Hindlimb muscle (tissue), 1 donor: ENCODE measurements at places on chromosomes 3 and 15.

DNA sequence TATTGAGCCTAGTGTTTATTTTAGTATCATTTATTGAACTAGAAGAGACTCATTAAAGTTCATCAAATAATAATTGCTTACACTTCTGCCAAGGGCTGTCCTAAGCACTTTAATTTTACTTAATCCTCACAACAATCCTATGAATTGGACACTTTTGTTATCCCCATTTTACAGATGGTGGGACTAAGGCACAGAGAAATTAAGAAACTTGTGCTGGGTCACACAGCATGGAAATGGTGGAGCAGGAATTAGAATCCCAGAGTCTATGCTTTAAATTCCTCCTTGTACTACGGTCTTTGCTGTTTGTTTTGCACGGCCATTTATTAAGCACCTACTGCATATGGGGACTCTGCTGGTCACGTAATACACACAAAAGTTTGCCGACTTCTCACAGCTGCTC is 7.9 kb downstream of the ATP2B2 start:
- no peak for DNase-seq

GRCh38 chr15:95684693-95685115 is 645.8 kb upstream of the NR2F2 start:
- no peak for DNase-seq

GRCh38 chr15:62833646-62834045 is 208.9 kb upstream of the TPM1 start:
- peak; percentile 78 for DNase-seq

DNA sequence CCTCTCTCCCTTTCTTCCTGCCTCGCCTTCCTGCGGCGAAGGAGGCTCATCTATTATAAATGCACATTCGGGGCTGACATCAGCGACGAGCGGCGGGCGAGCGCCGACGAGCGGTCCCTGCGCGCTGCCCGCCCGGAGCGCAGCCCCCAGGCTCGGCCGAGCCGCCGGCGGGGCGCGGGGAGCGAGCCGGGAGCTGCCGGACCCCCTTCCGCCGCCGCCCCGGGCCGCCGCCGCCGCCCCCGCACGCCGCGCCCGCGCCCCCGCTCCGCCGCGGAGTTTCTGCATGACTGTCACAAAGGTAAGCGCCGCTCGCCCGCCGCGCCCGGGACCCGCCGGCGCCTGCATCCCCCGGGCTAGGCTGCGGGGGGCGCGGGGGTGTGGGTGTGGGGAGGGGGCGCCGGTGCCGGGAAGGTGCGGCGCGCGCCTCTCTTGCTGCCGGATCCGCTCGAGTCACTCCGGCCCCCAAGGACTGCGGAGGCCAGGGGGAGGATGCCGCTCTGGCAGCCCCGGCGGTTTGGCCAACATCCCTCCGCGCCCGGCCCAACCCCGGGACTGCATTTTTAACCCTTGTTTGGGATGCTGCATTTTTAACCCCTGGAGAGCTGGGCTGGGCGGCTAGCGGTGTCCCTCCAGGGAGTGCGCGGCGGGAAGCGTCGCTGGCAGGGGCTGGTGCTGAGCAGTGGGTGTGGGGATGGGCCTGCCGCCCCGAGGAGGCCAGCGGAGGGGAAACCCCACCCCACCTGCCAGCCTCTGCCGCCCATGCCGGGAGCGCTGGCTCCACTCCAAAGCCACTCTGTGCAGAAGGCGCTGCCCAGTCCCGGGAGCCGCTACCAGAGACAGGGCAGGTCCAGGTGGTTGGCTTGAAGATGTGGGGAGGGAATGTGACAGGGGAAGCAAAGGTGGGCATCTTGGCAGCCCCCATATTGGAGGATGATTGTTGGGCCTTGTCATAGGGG is at the start of gene CORO2B:
Gene CORO2B (plus strand): TSS at position 14 of the 956 bp plus-strand sequence. CDS start 270 bp downstream, at position 284.
- DNase-seq: no peak

DNA sequence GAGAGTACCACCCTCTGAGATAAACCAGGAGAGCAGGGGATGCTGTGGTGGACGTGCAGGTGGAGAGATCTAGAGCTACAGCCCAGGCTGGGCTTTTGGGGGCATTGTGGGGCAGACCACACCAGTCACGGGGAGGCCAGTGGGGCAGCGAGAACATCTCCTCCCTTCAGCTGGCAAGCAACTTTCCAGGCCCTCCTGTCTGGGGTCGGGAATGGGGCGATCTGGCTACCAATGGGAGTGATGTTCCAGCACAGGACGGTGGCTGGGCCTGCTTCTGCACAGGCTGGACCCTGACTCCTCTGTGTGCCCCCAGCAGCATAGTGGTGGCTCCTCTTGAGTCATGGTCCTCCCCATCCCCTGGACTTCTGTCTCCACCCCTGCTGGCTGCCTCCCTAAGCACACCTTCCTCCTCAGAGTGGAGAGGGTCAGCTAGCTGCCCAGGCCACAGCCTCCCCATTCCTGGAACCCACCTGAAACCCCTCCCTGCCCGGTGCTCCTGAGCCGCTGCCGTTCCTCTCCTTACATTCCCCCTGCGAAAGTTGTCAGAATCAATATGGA is 16.1 kb downstream of the IRAK2 start:
- DNase-seq: no peak

DNA sequence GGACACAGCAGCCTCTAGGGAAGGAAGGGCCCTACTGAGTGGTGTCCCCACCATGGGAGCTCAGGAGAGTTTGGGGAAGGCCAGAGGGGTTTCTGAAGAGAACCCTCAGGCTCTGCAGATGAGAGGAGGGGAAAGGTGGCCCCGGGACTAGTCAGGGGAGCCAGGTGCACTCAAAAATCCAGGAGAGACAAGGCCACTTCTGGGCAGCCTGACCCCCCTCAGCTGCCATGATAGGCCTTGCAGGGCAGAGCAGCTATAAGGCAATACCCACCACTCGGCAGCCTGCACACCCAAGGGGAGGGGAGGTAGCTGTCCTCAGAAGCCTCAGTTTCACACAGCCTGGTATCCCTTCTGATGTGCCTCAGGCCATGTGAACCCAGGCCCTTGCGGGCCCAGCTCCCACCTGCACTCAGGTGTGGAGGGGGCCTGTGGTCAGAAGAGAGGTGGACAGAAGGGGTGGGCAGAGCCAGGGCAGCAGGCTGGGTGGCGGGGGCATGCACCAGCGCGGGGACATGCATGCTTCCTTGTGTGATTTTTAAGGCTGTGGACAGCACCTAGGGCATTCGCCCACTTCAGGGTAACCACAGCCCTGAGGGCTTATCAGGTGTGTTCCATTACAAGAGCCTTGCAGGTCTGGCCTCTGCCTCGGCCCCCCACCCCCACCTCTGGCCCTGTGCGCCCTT is 34.6 kb downstream of the SRPRB start:
- no peak for DNase-seq

GRCh38 chr3:127959873-127960272 is 44.8 kb downstream of the KBTBD12 start:
- no peak for DNase-seq

DNA sequence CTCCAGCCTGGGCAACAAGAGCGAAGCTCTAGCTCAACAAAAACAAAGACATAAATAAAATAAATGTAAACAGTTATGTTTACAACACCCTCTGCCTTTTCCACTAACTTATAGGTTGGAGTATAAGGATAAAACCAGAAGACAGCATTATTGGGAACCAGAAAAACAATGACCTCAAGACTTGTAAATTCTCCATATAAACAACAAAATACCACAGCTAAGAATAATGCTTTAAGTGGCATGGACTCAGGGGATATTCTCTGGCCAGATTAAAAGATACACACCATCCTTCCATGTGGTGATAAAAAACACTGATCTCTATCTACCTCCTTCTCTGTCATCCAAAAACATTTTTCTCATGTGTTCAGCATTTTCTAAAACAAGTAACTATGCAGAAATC is 500.6 kb downstream of the MAGI1 start:
- DNase-seq: no peak

DNA sequence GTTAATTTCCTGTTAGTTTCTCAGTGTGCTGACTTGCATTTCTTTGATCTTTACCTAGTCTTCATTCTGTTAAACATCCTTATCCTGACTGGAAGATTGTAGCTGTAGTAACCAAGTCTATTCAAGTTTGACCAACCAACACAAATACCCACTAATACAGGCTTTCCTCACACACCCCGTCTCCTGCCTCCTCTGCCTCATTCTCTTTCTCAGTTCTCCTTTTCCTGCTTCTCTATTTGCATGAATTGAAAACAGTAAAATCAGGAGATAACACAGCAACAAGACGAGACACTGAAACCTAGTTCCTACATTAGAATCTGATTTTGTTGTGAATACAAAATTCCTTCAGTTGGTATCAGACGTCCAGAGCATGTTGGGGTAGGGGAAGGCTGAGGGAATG is 116.9 kb upstream of the ARPP21 start:
- no peak for DNase-seq

GRCh38 chr15:101718896-101719295 is 5.4 kb downstream of the TARS3 start:
- DNase-seq: no peak

DNA sequence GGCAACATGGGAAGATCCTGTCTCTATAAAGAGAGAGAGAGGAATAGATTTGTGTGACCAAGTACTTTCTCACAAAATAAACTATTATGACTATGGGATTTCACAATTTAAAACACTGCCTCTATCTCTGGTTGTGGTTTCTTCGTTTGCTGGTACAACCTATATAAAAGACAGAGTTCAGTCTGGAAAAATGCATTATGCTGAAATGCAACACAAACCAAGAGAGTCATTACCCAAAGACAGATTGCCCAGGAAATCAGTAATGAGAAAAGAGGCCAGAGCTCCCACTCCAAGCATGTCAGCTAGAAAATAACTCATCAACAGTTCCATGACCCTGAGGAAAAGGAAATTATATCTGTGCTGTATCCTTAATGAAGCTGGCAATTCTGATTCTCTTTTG is 23.2 kb downstream of the GPR176 start:
- DNase-seq: no peak

DNA sequence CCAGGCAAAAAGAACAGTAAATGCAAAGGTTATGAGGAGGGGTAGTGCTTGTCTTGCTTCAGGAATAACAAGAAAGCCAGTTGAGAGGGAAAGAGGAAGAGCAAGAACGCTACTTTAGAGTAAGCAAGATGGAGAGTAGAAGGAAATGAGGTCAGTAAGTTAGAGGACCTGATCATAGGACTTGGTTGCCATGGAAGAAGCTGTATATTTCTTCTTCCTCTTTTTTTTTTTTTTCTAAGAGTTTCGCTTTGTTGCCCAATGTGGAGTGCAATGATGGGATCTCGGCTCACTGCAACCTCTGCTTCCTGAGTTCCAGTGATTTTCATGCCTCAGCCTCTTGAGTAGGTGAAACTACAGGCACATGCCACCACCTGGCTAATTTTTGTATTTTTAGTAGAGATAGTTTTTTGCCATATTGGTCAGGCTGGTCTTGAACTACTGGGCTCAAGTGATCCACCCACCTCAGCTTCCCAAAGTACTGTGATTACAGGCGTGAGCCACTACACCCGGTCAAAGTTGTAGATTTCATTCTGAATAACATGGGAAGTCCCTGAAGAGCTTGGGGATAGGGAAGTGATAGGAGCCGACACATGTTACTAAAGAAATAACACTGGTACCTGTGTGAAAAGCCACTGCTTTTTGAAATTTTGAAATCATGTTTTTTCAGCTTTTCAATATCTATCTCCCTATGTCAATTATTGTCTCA is 527.9 kb upstream of the NAALADL2 start:
- no peak for DNase-seq

- DNase-seq: no peak
These were observed 88.9 kb upstream of the OSBPL11 start for GRCh38 chr3:125684199-125684598.

DNA sequence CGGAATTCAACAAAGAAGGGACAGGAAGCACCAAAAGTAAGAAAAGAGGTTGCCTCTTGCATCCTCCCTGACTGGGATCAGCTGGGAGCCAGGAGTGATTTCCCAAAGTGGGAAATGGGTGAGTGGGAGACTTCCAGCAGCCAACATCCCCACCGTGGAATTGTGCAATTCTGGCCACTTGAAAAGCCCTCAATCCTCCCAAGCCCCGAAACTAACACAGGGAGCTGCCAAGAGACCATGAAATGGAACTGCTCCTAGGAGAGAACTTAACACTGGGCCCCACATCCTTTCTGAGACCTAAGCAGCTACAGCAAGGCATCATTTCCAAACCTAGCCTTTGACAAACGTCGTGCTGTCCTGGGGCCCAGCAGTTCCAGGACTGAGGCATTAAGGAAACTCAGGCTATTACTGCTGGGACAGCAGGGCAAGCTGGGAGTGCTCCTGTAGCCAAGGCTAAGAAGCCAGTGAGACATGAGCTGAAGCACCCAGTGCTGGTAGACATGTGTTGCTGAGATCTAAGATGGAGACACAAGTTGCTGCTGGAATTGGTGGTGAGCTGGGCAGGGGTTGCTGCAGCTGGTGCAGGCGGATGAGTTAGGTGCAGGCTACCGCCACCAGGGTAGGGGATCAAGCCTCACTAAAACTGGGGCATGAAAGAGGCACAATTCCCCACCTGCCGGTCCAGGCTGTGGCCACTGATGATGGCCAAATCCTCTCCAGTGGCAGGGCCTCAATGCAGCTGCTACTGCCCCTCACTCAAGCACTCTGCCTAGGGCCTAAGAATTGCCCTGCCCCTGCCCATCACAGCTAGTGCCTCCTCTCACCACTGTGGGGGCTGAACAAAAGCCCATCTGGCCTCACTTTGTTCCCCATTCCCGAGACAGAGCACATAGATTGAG is 43.9 kb downstream of the ALDH1A2 start:
- no peak for DNase-seq

DNA sequence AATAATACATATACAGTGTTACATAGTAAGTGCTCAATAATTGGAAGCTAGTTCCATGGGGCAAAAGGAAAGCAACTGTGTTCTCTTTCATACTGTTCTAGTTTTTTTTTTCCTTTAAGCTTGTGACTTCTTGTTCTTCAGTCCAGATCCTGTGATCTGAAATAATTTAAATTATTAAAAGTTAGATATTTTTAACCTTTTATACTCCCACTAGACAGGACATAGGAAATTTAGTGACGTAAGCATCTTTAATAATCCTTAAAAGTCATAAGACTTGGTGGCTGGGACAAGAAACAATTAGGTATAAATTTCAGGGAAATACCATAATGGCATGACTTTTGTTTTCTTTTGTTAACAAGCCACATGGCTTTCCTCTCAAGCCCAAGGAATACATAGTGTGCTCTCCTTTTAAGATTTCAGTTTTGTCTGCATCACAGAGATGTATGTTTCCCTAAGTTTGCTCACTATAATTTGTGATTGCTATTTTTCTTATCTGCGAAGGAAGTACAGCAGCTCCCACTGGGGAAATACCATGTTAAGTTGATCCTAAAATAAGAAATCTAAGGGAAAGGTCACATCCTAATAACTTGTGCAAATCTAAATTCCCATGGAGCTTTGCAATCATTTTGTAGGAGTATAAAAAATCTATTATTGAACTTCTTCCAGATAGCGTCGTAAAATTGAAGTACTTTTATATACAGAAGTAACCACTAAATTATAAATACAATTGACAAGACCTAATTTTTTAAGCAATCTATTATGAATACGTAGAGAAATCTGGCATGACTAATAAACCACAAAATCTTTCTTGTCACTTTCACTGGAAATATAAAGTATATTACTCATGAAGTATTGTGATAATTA is 30.1 kb downstream of the PPARG start:
- no peak for DNase-seq

- DNase-seq: peak; percentile 33
These were observed 1035.2 kb downstream of the MCTP2 start for GRCh38 chr15:95266451-95267061.

GRCh38 chr3:34111361-34111760 is 312.9 kb downstream of the PDCD6IP start:
- DNase-seq: no peak
